Right renal pelvis (tissue), 4 donors: ENCODE measurements at places on chromosomes 11 and 22.
A peak's percentile ranks its signal among the peaks of the same experiment; 100 is the strongest.

GRCh38 chr22:20787223-20787622, 13.3 kb downstream of the SERPIND1 start:
- no peak for DNase-seq

- DNase-seq: no peak
Measured at GRCh38 chr11:3001496-3001895, 9.4 kb upstream of the NAP1L4 start.

DNA sequence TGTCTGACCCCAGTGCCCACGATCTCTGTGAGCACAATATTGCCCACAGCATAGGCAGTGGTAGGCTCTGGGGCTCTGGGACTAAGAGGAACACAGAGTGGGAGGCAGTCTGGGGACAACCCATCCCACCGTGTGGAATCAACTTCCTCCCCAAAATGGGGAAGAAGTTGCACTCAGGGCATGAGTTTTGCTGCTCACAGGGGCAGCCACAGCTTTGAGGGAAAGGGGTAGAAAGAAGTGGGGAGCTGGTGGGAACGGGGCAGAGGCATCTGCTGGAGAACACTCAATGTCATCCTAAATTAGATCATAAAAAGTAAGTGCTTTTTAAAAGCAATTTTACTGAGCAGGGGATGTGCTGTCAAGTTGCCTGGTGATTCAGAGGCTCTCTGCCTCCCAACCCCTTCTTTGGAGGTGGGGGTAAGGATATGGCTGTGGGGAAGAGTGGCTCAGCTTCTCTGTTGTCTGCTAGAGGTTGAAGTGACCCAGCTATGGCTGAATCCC, 233.8 kb upstream of the NCAM1 start:
- DNase-seq: no peak

GRCh38 chr11:33668468-33668825, 32.2 kb downstream of the C11orf91 start:
- DNase-seq: no peak

- DNase-seq: no peak
Measured at GRCh38 chr11:72626414-72626936, 47.7 kb downstream of the PDE2A start.

- DNase-seq: no peak
Measured at GRCh38 chr11:121717296-121717695, 264.5 kb upstream of the SORL1-AS1 start.

DNA sequence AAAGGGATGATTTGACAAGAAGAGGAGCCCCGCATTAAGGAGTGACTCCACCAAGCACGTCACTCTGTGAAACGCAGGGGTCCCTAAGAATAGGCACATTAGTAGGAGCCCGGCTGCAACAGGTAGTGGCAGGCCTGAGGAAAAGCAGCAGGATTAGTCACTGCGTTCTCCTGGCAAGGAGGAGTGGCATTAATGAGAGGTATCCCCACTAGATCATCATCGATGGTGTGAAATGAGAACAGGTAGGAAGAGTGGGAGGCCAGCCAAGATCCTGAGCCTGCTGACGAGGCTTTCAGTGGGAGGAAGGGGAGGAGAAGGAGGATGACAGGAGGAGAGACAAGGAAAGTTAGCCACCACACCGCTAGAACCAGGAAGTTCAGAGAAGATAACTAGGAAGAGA, 38.6 kb downstream of the NRXN2 start:
- DNase-seq: no peak

DNA sequence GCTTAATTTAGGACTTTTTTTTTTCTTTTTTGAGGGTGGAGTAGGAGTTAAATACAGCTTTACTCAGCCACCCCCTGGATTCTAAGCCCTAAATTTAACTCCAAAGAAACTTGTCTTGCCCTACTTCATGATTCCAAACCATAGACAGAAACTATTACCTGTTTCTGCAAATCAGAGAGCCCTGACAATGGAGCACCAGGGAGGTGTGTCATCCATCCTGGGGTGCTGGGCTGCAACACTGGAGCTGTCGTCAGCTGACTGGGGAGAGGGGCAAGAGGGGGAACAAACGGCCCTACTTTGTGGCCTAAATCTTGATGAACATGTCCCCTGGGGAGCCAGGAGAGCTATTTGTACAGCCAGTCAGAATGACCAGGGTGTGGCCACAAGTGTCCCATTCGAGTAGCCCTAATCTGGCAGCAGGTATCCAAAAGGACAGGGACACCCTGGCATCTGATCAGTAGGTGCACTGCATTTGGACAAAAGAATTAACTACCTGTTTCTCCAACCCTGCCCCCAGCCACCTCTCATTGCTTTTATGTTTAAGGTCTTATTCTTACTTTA, 50.8 kb downstream of the PLEKHA7 start:
- no peak for DNase-seq

GRCh38 chr11:83319346-83319745, 33.2 kb upstream of the CCDC90B start:
- no peak for DNase-seq

- DNase-seq: no peak
Measured at GRCh38 chr11:104113541-104113940, 50.4 kb downstream of the PDGFD start.

- DNase-seq: no peak
Measured at GRCh38 chr11:2862395-2863275, 22.9 kb downstream of the CDKN1C start.

- DNase-seq: no peak
Measured at GRCh38 chr11:20357150-20357549, 6.4 kb upstream of the HTATIP2 start.

DNA sequence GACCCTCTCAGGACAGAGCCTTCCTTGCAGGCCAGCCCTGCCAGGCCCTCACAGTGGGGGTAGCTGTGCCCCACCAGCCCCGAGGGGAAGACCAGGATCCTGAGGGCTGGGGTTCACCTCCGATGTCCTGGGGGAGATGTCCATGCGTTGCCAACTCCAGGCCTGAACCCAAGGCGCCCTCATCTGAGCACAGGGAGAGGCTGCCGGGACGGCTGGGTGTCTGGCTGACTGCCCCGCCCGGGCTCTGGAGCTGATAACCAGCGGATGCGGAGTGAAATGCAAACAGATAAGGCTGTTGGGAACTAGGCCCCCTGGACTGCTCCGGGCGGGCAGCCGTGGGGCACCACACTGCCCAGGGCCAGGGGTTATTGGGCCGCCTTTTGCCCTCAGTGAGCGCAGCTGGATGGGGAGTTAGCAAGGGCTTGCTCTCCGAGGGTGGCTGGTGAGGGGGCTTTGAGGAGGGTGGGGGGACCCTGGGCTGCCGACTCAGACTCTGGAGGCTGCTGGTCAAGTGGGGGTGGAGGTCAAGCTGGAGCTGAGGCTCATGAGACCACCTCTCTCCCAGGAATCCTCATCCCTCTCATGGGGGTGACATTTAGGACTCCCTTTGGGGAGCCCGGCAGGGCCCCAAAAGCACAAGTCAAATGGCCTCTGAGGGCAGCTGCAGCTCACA, 5.6 kb upstream of the MUC6 start:
- DNase-seq: no peak

DNA sequence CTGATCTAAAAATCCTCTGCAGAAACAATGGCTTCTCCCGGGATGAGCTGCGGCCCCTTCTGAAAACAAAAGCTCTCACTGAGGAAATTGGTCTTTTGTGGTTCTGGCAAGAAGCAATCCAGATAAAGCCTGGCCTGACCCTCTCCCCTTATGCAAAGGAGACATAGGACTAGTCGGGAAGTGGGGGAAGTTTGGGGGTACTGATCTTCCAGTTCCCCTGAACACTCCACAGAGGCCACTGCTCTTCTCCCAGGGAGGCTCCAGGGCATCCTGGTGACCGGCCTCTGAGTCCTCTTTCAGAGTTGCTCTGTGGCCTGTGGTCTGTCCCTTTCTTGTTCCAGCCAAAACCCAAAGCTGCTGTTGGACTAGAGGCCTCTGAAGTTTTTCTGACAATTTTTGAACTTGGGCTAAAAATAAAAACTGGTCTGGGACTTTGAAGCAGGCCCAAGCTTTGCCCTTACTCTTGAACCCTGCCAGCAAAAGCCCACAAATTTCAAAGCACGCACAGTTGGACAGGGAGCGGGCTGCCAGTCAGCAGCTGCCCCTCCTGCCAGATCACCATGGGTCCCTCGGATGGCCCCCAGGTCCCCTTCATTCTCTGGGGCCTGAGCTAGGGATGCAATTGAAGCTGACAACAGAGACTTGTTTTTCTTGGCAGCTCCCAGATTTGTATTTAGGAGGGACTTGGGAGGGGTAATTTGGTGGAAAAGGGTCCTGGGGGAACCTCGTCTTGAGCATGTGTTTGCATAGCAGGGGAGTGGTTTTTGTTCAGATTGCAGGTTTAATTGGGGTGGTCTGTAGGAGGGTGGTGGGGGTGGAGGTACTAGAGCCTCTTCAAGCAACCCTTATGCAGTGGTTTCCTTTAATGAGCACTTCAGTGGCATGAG, 381.6 kb upstream of the CADM1 start:
- no peak for DNase-seq

GRCh38 chr11:93796441-93797231, 12.6 kb downstream of the MED17 start:
- DNase-seq: no peak

- DNase-seq: no peak
Measured at GRCh38 chr11:78803995-78804394, 229.3 kb upstream of the NARS2 start.

DNA sequence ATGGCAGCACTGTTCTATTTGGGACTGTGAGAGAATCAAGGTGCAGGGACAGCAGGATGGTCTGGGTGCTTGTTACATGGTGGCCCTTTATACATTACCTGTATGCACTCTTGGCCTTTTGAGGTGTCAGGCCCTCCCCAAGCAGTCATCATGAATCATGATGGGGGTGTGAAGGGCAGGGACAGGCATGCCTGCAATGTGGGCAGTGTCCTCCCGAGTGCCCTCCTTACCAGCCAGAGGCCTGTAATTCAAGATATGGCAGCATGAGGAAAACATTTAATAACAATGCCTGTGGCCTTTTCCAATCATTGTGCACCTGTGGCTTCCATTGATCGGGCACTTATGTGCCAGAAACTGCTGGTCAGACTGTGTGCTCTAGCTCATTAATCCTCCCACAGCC, 25.5 kb upstream of the CYP2D6 start:
- DNase-seq: no peak

DNA sequence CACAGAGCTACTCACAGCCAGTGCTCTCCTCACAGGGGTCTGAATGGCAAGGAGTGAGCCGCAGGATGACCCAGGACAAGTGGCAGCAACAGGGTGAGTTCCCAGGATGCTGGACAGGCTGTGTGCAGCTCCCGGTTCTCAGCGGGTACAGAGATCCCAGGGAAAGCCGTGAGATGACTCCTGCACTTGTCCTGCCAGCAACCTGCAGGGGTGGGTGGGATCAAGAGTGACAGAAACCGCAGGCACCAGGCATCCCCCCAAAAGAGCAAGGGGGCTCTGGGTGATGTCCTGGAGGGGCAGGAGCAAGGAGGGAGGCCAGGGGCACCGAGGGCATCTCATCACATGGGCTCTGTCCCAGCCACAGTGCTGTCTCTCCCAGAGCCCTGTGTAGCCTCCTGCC, 15.9 kb upstream of the PRODH start:
- DNase-seq: no peak

GRCh38 chr11:121437686-121438078, 14.4 kb upstream of the SORL1 start:
- no peak for DNase-seq

DNA sequence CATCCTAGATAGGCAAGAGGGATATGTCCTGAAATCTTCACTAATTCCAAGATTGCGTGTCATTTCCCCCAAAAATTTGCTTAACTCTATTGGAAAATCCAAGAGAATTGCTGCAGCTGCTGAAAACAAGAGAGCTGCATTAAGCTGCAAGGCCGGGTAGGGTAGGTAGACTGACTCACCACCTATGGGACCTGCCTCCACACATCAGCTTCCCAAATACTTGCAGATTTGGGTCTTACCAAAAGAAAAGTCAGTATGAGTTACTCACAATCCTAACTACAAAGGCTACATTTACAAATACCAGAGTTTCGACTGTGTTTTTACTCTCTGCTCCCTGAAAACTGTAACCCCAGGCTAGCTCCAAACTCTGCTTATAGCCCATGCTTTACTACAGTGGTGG, 142.5 kb upstream of the TEAD1 start:
- DNase-seq: no peak

- no peak for DNase-seq
Measured at GRCh38 chr22:38080850-38081635, 2.9 kb downstream of the SLC16A8 start.

GRCh38 chr22:30005213-30005857, 74.9 kb upstream of the HORMAD2 start:
- peak; percentile 67 for DNase-seq

DNA sequence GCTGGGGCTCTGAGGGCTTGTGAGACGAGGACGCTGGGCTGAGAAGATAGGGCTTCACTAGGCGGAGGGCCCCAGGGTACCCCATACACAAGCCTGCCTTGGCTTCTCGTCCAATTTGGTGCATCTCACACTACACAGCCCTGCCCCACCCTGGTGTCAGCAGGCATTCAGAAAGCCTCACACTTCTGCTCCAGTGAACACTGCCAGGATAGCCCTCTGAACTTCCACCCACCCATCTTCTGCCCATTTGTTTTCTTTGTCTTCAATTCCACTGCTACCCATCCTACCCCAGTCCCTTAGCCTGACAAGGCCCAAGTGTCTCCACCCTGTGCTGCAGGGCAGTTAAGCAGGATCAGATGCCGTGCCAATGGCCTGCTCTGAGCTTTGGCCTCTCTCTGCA, 1.9 kb upstream of the BUD13 start:
- no peak for DNase-seq

DNA sequence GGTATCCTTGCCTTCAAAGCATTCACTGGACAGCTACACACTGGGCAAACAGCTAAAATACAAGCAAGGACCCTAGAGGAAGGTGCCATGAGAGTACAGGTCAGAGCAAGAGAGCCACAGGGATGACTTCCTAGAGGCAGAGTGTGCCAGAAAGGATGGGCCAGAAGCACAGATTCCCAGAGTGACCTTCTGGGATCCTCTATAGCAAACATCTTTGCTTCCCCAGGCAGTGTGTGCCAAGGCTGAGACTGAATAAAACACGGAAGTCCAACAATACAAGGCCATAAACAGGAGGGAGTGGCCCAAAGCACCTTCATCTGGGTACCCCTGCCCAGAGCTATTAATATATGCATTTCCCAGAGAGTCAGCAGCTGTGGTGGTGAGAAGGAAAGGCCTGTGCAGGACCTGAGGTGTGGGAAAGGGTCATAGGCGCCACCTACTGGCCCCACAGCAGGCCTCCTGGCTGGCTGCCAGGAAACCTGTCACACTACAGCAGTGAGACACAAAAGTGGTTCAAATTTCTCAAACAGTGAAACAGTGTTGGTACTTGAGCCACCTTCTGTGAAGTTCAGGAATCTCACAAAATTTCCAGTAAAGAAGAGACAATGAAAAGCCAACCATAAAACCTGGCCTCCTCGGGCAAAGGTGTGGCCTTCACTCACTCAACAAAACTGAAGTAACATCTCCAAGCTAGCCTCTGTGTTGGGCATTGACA, 20.3 kb downstream of the CLPB start:
- DNase-seq: peak; percentile 74

DNA sequence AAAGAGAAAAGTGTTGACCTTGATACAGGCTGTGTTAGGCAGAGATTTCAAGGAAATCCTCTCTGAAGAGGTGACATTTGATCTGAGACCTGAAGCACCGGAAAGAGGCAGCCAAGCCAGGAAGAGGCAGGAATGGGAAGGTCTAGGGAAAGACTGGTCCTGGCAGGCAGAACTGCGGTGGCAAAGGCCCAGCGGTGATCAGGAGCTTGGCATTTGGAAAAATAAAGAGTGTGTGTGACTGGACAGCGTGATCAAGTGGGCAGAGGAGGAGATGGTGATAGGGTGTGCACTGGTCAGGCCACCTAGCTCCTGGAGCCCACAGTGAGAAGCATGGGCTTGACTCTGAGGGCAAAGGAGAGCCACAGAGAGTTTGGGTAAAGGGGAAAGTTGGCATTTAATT, 27.2 kb upstream of the GAB4 start:
- no peak for DNase-seq
